ENCODE measurements at places on chromosomes 1 and 21.

- no peak for DNase-seq
Observed at GRCh38 chr1:119373465-119373864, 4.9 kb downstream of the HAO2 start.

GRCh38 chr1:62685431-62685859, 2.7 kb downstream of the DOCK7 start:
- DNase-seq: no peak

DNA sequence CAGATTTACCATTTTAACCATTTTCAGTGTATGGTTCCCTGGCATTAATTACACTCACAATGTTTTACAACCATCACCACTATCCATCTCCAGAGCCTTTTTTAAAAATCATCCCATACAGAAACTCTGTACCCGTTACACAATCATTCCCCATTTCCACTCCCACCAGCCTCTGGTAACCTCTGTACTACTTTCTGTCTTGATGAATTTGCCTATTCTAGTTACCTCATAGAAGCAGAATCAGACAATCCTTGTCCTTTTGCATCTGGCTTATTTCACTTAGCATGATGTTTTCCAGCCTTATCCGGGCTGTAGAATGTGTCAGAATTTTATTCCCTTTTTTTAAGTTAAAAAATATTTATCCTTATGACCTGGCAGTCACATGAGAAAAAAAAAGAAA, 33.0 kb downstream of the PGM1 start:
- DNase-seq: no peak

- no peak for DNase-seq
Observed at GRCh38 chr1:26145960-26146294, 13.0 kb upstream of the FAM110D start.

GRCh38 chr21:30437010-30437565, 3.0 kb upstream of the KRTAP15-1 start:
- no peak for DNase-seq

GRCh38 chr1:41521766-41522165, 37.3 kb upstream of the EDN2 start:
- DNase-seq: no peak

- DNase-seq: peak; percentile 24
Observed at GRCh38 chr1:21149855-21150432, 26.8 kb downstream of the EIF4G3 start.

- peak; percentile 98 for DNase-seq
Observed at GRCh38 chr1:52636721-52637695, 4.0 kb downstream of the SHISAL2A start.

GRCh38 chr1:15090373-15090772, 63.2 kb upstream of the TMEM51 start:
- no peak for DNase-seq

DNA sequence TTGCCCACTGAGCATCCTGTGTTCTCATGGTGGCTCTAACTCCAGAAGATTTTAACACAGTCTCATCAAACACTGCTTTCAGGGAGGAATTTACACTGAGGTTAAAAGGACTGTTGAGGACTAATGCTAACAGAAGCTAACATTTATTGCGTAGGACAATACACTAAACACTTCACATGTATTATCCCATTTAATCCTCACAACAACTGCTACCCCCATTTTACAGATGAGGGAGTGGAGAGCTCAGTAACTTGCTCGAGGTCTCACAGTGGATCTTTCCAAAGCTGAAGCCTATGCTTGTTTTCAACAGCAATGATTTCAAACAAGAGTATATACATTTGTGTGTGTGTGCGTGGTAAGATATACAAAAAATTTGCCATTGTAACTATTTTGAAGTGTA, 13.9 kb downstream of the ATF3 start:
- no peak for DNase-seq

Data from MV-4-11 (cell line).